ENCODE measurements at places on chromosomes 4 and X.
A peak's percentile ranks its signal among the peaks of the same experiment; 100 is the strongest.

GRCh38 chr4:72295966-72296557, 264.3 kb downstream of the NPFFR2 start:
- DNase-seq, result peak; percentile 75

GRCh38 chr4:1233641-1234308, 15.2 kb downstream of the CTBP1 start:
- peak; percentile 39 for DNase-seq

- peak; percentile 18 for DNase-seq
Observed at GRCh38 chr4:158754385-158755180, 14.2 kb upstream of the FNIP2 start.

- no peak for DNase-seq
Observed at GRCh38 chr4:137635108-137635507, 102.8 kb upstream of the PCDH18 start.

DNA sequence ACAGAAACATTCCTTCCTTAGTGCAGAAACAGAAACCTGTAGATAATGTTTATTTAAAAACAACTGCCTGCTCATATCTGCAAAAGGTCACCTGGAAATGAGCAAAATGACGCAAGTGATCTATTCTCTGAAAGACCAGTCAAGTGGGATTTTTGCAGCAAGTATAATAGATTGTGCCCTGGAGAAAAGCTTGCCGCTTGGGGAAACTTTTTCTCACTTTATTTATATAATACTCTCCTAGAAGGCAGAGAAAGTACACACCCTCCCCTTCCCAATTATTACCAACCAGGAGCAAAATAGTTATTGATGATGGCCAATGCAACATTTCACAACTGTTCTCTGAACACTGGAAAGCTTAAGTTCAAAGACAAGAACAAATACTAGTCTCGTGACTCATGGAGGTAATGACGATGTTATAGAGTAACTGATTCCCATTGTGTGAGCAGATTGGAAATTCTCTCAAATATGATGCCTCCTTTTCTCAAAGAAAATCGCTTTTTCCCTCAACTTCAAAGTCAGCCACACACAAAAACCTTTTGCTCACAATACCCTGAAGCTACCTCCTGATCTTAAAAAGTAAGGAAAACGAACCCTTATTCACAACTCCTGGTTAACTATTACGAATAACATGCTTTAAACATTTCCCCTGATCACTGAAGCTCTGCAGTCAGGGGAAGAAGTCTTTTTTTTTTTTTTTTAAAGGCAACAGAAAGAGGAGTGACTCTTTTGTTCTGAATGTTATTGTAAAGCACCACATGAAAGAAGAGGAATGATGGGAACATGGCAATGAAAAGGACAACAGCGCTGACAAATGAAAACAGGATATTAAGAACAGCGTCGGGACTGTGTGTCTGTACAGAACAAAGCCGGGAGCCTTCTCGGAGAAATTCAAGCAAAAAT, 41.0 kb downstream of the MID1 start:
- peak; percentile 85 for DNase-seq

DNA sequence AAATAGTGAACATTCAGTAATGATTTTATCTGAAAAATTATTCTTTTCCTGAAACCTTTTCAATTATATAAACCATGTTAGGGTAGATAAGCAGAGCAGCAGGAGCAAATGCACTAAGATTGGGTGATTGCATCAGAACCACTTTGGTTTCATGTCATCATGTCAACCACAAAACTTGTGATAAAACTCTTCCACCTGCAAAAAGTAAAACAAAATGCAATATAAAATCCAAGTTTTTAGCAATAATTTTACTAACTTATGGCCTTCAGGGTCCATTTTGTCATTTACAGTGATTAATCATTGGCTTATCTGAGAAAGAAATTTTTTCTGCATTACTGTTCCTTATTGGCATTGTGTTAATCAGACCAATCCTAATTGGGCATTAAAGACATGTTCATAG, 42.4 kb downstream of the NHS start:
- DNase-seq, result no peak

DNA sequence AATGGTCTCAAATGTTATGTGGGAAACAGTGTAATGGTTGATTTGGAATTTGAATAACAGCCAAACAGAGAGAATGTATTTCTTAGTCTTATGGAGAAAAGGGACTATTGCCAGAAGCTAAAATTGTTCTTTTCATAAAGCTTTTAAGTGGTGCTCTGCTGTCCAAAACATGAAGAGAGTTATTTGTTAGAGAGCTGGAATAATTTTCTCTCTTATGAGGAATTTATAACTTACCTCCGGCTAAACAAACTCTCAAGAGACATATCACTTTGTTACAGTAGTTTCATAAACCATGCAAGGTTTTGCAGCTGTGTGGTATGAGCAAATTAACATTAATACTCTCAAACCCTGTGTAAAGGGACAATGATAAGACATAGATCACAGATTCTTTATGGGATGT, 28.6 kb downstream of the SULT1B1 start:
- peak; percentile 13 for DNase-seq

GRCh38 chr4:76430519-76431388, 4.3 kb upstream of the SHROOM3 start:
- peak; percentile 67 for DNase-seq

- DNase-seq, result no peak
Observed at GRCh38 chr4:26349496-26349895, 28.7 kb downstream of the RBPJ start.

DNA sequence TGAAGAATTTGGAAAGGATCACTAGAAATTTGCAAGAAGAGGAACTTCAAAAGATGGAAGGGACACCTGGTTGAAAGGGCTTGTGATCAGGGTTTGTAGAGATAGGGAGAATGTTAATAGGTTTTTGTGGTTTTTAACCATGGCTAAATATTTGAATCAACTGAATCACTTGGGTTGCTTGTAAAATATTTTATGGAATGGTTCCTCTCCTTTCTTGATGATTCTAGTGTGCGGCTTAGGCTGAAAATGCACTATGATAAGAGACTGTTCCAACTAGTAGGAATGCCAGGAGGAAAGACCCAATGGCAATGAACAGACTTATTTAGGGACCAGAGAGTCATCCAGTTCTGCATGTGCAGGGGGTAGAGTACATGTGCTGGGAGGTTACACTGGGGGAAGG, 408.2 kb downstream of the ARHGAP24 start:
- no peak for DNase-seq

DNA sequence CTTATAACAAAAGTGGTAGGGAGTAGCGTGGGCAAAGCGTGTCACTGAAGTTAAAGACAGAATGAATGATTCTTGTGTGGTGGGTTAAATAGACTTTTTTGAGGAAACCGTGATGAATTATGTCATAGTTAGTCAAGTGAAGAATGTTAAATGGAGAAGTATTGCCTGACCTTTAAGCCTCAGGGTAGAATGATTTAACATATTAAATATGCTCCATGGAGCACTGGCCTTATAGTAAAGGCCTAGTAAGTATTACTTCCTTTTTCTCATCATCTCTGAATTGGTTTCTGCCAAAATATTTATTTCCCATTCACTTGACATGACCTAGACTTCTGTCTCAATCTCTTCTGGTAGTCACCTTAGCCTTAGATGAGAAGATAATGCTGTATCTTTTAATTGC, 23.7 kb downstream of the MAGEB1 start:
- no peak for DNase-seq

All from astrocyte of the spinal cord (primary cell).